ENCODE measurements at places on chromosomes 6 and 20. TPM values are rescaled to one million over a fixed set of nuclear protein-coding genes. Genes with fewer than 3 reads are reported as not detected.

GRCh38 chr6:5214570-5215052 lies 46.1 kb downstream of the LYRM4 start:
- no peaks in the 10 kb centered on the region for H3K4me1 ChIP-seq
- H3K4me3 ChIP-seq: no peak overlapping the region
- H3K36me3 ChIP-seq: no peaks in the 10 kb centered on the region
- no peak for DNase-seq
- H3K27me3 ChIP-seq: no peaks in the 10 kb centered on the region

- H3K4me1 ChIP-seq: no peaks in the 10 kb centered on the region
- H3K27me3 ChIP-seq: no peaks in the 10 kb centered on the region
- no peak for DNase-seq
- no peak overlapping the region for H3K4me3 ChIP-seq
- H3K27ac ChIP-seq: no peak overlapping the region
Observed at GRCh38 chr6:154773610-154774089, 40.4 kb downstream of the SCAF8 start.

PKIG gene
- total RNA-seq: 108 TPM

- DNase-seq: no peak
- H3K27me3 ChIP-seq: no peaks in the 10 kb centered on the region
- H3K4me3 ChIP-seq: no peak overlapping the region
- H3K4me1 ChIP-seq: no peaks in the 10 kb centered on the region
- no peaks in the 10 kb centered on the region for H3K36me3 ChIP-seq
Observed at GRCh38 chr20:61385731-61386130, 133.7 kb downstream of the CDH4 start.

MATN4 gene
- total RNA-seq: not detected

PTCRA gene
- total RNA-seq: not detected

DNA sequence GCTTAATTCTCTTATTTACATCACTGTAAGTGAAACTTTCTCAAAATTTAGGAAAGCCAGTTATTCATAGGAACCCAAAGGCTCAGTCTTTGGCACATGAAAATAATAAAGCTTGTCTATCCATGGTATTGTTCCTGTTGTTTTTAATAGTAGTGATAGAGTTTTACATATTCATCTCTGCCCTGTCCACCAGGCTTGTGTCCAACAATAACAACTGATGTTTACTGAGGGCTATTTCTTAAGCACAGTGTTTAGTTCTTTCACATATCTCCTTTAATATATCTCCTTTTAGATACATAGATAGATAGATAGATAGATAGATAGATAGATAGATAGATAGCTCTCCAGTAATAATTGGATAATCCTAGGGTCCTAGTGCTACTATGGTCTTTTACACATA lies 34.2 kb downstream of the FOXQ1 start:
- H3K27ac ChIP-seq: no peak overlapping the region
- H3K27me3 ChIP-seq: no peaks in the 10 kb centered on the region
- no peaks in the 10 kb centered on the region for H3K4me1 ChIP-seq
- no peak for DNase-seq
- H3K36me3 ChIP-seq: no peaks in the 10 kb centered on the region

GRCh38 chr20:39633689-39634088 lies 671.5 kb downstream of the DHX35 start:
- H3K36me3 ChIP-seq: no peaks in the 10 kb centered on the region
- no peak for DNase-seq
- no peaks in the 10 kb centered on the region for H3K27me3 ChIP-seq
- no peak overlapping the region for H3K27ac ChIP-seq

- no peaks in the 10 kb centered on the region for H3K4me1 ChIP-seq
- peak overlapping the region; percentile 84 for H3K4me3 ChIP-seq
- no peaks in the 10 kb centered on the region for H3K36me3 ChIP-seq
- no peaks in the 10 kb centered on the region for H3K27me3 ChIP-seq
- no peak for DNase-seq
- peak overlapping the region; percentile 87 for H3K27ac ChIP-seq
Observed at GRCh38 chr6:106511288-106512047, 117.8 kb downstream of the RTN4IP1 start.

EPB41L2 gene
- 267 TPM for total RNA-seq

RAD21L1 gene
- total RNA-seq: not detected

IMPG1 gene
- not detected for total RNA-seq

DNA sequence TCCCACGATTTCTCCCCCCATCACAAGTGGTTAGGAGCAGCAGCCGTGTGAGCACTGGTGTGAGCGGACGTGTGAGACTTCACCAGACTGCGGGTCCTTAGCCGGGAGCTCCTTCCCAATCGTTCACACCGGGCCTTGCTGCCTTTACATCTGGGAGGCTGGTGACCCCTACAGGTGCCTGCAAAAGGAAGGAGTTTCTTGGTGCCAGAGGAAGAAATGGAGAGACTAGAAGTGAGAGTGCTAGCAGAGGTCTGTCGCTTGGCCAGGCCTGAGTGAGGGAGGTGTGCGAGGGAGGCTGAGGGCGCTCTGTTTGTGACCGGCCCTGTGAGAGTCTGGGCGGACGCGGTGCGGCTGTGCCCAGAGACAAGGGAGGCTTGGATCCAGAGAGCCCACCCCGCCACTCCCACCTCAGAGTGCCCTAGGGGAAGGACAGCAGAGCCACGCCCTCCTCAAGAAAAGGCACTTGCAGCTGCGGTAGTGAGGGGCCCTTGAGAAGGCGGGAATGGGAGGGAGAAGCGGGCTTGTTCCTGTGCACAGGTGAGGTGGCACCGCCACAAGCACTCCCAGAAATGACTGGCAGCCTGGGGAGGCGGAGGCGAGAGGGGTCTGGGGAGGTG lies 10.0 kb upstream of the ARMC2 start:
- no peaks in the 10 kb centered on the region for H3K4me1 ChIP-seq
- no peak for DNase-seq
- no peak overlapping the region for H3K4me3 ChIP-seq
- H3K27ac ChIP-seq: no peak overlapping the region
- no peaks in the 10 kb centered on the region for H3K27me3 ChIP-seq
- H3K36me3 ChIP-seq: no peaks in the 10 kb centered on the region

- H3K27me3 ChIP-seq: no peaks in the 10 kb centered on the region
- H3K4me3 ChIP-seq: no peak overlapping the region
- H3K27ac ChIP-seq: no peak overlapping the region
- no peak for DNase-seq
- H3K36me3 ChIP-seq: no peaks in the 10 kb centered on the region
Observed at GRCh38 chr6:37303091-37303660, 45.2 kb upstream of the TMEM217 start.

TBX18 gene
- 31.8 TPM for total RNA-seq

DNA sequence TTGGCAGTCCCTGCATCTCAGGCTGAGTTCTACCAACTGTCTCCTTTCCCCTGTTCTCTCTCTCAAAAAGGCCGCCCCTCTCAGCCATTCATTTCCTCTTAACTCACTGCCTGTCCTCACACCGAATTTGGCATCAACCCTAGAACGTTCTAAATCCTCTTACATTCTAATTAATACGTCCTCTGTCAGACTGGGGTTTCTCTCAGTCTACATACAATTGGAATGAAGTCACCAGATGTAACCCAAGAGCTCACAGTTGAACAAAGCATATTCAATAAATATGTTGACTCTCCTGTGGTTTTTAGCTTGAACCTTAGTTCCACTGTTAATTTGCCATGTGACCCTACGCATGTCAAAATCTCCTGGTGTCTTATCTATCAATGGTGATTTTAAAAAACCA lies 269.6 kb downstream of the CLIC5 start:
- H3K4me3 ChIP-seq: no peak overlapping the region
- H3K36me3 ChIP-seq: no peaks in the 10 kb centered on the region
- DNase-seq: no peak
- H3K27me3 ChIP-seq: no peaks in the 10 kb centered on the region
- H3K4me1 ChIP-seq: no peaks in the 10 kb centered on the region

IP6K3 gene
- total RNA-seq: 3.0 TPM

PLG gene
- total RNA-seq: not detected

SIRPB1 gene
- total RNA-seq: 5.1 TPM

GRCh38 chr6:38264605-38265004 lies 375.1 kb downstream of the BTBD9 start:
- H3K4me1 ChIP-seq: no peaks in the 10 kb centered on the region
- H3K27ac ChIP-seq: no peak overlapping the region
- no peaks in the 10 kb centered on the region for H3K36me3 ChIP-seq
- H3K27me3 ChIP-seq: no peaks in the 10 kb centered on the region
- no peak overlapping the region for H3K4me3 ChIP-seq
- DNase-seq: no peak

DNA sequence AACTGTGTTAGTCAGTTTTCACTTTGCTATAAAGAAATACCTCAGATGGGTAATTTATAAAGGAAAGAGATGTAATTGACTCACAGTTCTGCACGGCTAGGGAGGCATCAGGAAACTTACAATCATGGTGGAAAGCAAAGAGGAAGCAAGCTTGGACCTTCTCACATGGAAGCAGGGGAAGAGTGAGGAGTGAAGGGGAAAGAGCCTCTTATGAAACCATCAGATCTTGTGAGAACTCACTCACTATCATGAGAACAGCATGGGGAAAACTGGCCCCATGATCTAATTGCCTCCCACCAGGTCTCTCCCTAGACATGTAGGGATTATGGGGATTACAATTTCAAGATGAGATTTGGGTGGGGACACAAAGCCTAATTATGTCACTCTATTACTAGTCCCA lies 41.3 kb upstream of the PLAGL1 start:
- H3K27ac ChIP-seq: no peak overlapping the region
- no peaks in the 10 kb centered on the region for H3K4me1 ChIP-seq
- no peaks in the 10 kb centered on the region for H3K27me3 ChIP-seq
- H3K4me3 ChIP-seq: no peak overlapping the region
- no peaks in the 10 kb centered on the region for H3K36me3 ChIP-seq
- no peak for DNase-seq

DNA sequence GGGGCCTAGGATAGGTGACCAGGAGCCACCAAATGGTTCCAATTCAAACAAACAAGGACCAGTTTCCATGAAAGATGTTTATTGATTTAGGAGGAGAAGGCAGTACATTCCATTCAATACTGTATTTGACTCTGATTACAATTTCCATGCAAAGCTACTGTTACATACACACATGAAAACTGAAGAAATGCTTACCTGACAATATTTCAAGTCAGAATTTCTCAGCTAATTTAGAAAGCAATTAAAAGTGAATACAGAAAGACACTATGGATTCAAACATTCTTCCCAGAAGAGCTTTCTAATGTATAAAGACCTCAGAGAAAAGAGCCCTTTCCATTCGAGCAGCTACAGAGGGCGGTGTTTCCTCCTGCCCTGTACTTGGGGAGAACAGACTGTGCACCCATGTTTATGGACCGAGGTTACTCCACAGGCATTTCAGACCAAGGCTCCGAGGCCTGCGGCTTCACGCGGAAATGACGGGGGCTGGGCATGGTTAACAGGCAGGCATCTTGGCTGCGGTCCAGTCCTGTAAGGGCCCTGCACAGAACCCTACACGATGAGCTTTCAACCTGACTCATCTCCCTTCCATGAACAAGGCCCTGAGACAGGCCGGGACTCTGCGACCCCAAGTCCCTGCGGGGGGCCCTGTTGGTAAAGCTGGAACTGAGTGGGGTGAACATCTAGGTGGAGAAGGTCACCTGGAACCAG lies 25.7 kb upstream of the TCFL5 start:
- H3K27ac ChIP-seq: no peak overlapping the region
- no peaks in the 10 kb centered on the region for H3K27me3 ChIP-seq
- H3K36me3 ChIP-seq: peaks cover 25% of the 10 kb centered on the region
- H3K4me3 ChIP-seq: no peak overlapping the region
- DNase-seq: peak; percentile 32

- H3K27me3 ChIP-seq: no peaks in the 10 kb centered on the region
- no peak for DNase-seq
- no peak overlapping the region for H3K4me3 ChIP-seq
- peaks cover 14% of the 10 kb centered on the region for H3K36me3 ChIP-seq
Observed at GRCh38 chr6:129140526-129140925, 257.6 kb downstream of the LAMA2 start.

- no peak for DNase-seq
- no peaks in the 10 kb centered on the region for H3K27me3 ChIP-seq
- H3K36me3 ChIP-seq: no peaks in the 10 kb centered on the region
- no peak overlapping the region for H3K27ac ChIP-seq
- H3K4me3 ChIP-seq: no peak overlapping the region
- no peaks in the 10 kb centered on the region for H3K4me1 ChIP-seq
Observed at GRCh38 chr6:3926150-3926482, 76.9 kb downstream of the FAM50B start.

DNA sequence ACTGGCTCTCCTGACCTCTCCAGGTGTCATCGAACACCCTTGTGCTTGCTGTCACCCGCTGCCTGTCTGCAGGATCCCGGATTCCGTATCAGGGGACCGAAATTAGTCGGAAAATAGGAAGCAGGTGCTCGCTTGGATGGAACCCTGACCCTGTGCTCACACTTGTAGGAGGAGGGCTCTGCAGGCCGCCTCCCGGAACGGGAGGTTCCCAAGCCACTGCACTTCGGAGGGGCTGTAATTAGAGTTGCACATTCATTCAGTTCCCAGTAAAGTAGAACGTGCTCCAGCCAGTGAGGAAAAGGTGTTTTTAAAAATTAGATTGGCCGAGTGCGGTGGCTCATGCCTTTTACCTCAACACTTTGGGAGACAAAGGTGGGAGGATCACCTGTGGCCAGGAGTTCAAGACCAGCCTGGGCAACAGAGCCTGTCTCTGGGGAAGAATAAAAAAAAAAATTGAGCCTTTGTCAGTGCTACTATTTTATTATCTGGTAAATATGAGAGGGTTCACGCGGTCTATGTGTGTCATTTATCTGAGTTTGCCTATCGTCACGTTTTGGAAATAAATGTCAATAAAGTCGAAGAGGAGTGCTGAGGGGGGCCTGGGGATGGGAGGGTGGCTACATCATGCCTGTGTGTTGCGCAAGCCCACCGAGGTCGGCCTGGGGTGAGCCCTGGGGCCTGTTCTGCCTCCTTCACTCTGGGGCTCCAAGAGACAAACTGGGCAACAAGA lies 1.5 kb upstream of the GMEB2 start:
- no peaks in the 10 kb centered on the region for H3K27me3 ChIP-seq
- DNase-seq: peak; percentile 49

- DNase-seq: no peak
- H3K36me3 ChIP-seq: no peaks in the 10 kb centered on the region
- no peaks in the 10 kb centered on the region for H3K27me3 ChIP-seq
- H3K4me3 ChIP-seq: no peak overlapping the region
Observed at GRCh38 chr20:41643504-41643938, 25.3 kb upstream of the CHD6 start.

- H3K27me3 ChIP-seq: no peaks in the 10 kb centered on the region
- DNase-seq: no peak
- H3K4me1 ChIP-seq: no peaks in the 10 kb centered on the region
- H3K36me3 ChIP-seq: no peaks in the 10 kb centered on the region
- no peak overlapping the region for H3K27ac ChIP-seq
- no peak overlapping the region for H3K4me3 ChIP-seq
Observed at GRCh38 chr20:23013429-23013828, 21.7 kb upstream of the SSTR4 start.

Data from tibial nerve (tissue), 4 donors.